ENCODE measurements at places on chromosomes 16 and 17. TPM values are rescaled to one million over a fixed set of nuclear protein-coding genes. Genes with fewer than 3 reads are reported as not detected.

HOXB6 gene
- total RNA-seq, result 0.22 TPM

PRMT7 gene
- 60.4 TPM for total RNA-seq

CD19 gene
- 0.29 TPM for total RNA-seq

CPHXL2 gene
- total RNA-seq, result not detected

TERB1 gene
- total RNA-seq, result not detected

C16orf54 gene
- total RNA-seq, result 25.2 TPM

SHISA9 gene
- 0.05 TPM for total RNA-seq

SULT1A1 gene
- total RNA-seq, result 8.7 TPM

MYO1D gene
- total RNA-seq, result 18.9 TPM

SEZ6L2 gene
- 0.58 TPM for total RNA-seq

UTS2R gene
- not detected for total RNA-seq

SDR42E2 gene
- total RNA-seq, result 0.12 TPM

TEKT1 gene
- total RNA-seq, result not detected

GRCh38 chr17:64964796-64965195 lies 45.5 kb upstream of the LRRC37A3 start:
- peak overlapping the region; percentile 75 for H3K4me3 ChIP-seq
- no peaks in the 10 kb centered on the region for H3K27me3 ChIP-seq
- DNase-seq, result no peak
- H3K36me3 ChIP-seq, result no peaks in the 10 kb centered on the region
- peaks cover 52% of the 10 kb centered on the region for H3K4me1 ChIP-seq

DNA sequence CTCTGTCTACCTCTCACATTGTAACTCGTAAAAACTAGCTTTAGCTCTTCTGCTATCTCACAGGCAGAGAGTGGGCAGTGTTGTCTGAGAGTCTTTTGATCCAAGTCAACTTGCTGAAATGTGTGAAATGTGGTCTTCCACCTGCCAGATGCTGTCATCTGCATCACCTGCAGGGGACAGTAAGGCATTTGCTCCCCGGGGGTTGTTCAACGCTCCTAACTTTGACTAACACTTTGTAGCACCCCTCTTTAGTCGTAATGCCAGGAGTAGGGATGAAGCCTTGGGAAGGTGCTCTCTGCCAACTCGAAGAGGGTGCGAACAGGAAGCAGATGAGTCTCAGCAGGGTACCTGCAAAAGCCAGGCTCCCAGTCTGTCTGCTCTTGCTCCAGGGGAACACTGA lies 36.1 kb downstream of the SNX11 start:
- peaks cover 14% of the 10 kb centered on the region for H3K4me1 ChIP-seq
- H3K27me3 ChIP-seq, result no peaks in the 10 kb centered on the region
- H3K27ac ChIP-seq, result no peak overlapping the region
- H3K4me3 ChIP-seq, result no peak overlapping the region
- no peak for DNase-seq

DNA sequence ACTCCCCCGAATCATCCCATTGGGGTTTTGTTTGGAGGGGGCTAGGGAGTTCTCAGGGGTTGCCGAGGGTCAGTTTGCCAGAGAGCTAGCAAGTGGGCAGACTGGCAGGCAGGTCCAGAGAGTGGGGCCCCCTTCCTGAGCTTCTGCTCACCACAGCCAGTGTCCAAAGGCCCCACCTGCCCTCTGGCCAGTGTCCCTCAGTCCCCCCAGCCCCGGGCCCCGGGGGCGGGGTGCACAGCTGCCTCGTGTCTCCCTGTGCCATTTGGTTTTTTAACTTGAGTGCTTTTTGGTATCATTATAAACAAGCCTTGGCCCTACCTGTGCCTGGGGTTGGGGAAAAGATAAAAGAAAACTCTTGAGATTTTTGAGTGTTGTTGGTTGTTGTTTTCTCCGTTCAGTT lies 91.8 kb downstream of the CCDC182 start:
- H3K27ac ChIP-seq, result no peak overlapping the region
- no peaks in the 10 kb centered on the region for H3K4me1 ChIP-seq
- H3K27me3 ChIP-seq, result no peaks in the 10 kb centered on the region
- no peak for DNase-seq
- peaks cover 3% of the 10 kb centered on the region for H3K36me3 ChIP-seq

- H3K27me3 ChIP-seq, result no peaks in the 10 kb centered on the region
- DNase-seq, result peak; percentile 6
- H3K4me3 ChIP-seq, result no peak overlapping the region
These were observed 105.9 kb downstream of the METRNL start for GRCh38 chr17:83185023-83186002.

- no peak overlapping the region for H3K4me3 ChIP-seq
- no peaks in the 10 kb centered on the region for H3K4me1 ChIP-seq
- DNase-seq, result no peak
- H3K27ac ChIP-seq, result no peak overlapping the region
- H3K36me3 ChIP-seq, result no peaks in the 10 kb centered on the region
These were observed 80.2 kb upstream of the DOC2B start for GRCh38 chr17:261635-262034.

- H3K27ac ChIP-seq, result no peak overlapping the region
- no peaks in the 10 kb centered on the region for H3K4me1 ChIP-seq
- no peak overlapping the region for H3K4me3 ChIP-seq
- no peaks in the 10 kb centered on the region for H3K36me3 ChIP-seq
These were observed 78.2 kb downstream of the KIF2B start for GRCh38 chr17:53900951-53901350.

- H3K4me3 ChIP-seq, result no peak overlapping the region
- DNase-seq, result no peak
- H3K27me3 ChIP-seq, result no peaks in the 10 kb centered on the region
- peaks cover 25% of the 10 kb centered on the region for H3K36me3 ChIP-seq
- H3K27ac ChIP-seq, result no peak overlapping the region
- no peaks in the 10 kb centered on the region for H3K4me1 ChIP-seq
These were observed 17.0 kb downstream of the SLC38A10 start for GRCh38 chr17:81277946-81278693.

DNA sequence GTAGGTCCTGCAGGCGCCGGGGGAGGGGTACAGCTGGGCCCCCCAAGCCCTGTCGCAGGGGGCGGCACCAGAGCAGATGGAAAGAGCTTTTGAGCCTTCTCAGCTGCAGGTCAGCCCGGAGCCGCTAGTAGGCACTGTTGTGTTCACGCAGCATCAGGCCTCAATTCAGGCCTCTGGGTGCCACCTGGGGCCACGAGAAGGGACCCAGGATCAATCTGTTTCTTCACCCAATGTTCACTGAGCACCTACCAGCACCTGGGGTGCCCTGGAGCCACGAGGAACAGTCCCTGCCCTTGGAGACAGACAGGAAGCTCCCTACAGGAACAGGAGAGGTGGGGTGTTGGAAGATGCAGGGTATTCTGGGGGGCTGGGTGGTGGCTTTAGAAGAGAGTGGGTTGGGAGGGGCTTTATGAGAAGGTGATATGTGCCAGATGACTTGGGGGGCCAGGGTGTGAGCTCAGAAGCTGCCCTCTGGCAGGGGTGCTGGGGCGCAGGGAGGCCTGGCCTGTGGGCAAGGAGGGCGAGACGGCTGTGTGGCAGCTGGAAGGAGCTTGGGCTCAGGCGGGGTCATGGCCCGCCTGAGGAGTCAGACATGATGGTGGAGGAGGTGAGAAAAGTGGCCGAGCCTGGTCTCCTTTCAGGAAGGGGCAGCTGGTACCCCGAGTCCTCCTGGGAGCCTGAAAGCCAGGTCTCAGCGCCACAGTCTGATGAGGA lies 121.9 kb upstream of the GSE1 start:
- H3K27me3 ChIP-seq, result peaks cover 1% of the 10 kb centered on the region
- no peak overlapping the region for H3K27ac ChIP-seq
- H3K4me3 ChIP-seq, result no peak overlapping the region
- peak; percentile 59 for DNase-seq
- H3K36me3 ChIP-seq, result no peaks in the 10 kb centered on the region
- H3K4me1 ChIP-seq, result no peaks in the 10 kb centered on the region

DNA sequence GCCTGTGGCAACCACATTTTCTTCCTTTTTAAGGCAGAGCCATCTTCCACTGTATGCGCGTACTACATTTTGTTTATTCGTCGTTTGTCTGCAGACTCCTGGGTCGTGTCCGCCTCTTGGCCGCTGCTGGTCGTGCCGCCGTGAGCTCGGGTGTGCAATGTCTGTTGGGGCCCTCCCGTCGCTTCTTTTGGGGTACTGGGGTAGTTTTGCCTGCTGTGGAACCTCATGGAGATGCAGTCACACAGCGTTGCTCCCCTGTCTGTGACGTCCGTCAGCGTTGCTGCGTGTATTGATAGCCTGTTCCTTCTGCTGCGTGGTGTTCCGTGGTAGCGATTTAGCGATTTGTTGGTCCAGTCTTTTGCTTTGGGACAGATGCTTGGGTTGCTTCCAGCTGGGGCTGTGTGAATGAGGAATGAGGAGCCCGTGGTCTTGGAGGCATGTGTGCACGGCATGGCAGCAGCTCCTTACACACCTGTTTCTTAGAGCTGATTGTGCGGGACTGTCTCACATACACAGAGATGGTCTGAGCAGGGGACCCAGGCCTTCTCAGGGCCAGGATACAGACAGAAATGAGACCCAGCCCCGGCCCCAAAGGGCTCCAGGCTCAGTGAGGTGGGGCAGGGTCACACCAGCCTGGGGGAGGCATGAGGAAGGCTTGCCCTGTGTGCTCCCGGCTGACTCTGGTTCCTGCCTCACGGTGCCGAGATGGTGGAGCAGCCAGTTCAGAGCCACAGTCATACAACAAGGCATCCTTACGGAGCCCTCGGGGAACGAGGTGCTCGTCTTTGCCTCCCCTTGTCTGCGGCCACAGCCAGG lies 78.4 kb upstream of the GSE1 start:
- no peaks in the 10 kb centered on the region for H3K36me3 ChIP-seq
- H3K4me3 ChIP-seq, result peak overlapping the region; percentile 38
- H3K27me3 ChIP-seq, result no peaks in the 10 kb centered on the region
- H3K4me1 ChIP-seq, result no peaks in the 10 kb centered on the region
- no peak overlapping the region for H3K27ac ChIP-seq

GRCh38 chr17:927611-928461 lies 51.7 kb downstream of the NXN start:
- H3K4me3 ChIP-seq, result no peak overlapping the region
- H3K36me3 ChIP-seq, result no peaks in the 10 kb centered on the region
- peaks cover 14% of the 10 kb centered on the region for H3K27me3 ChIP-seq
- no peak overlapping the region for H3K27ac ChIP-seq

DNA sequence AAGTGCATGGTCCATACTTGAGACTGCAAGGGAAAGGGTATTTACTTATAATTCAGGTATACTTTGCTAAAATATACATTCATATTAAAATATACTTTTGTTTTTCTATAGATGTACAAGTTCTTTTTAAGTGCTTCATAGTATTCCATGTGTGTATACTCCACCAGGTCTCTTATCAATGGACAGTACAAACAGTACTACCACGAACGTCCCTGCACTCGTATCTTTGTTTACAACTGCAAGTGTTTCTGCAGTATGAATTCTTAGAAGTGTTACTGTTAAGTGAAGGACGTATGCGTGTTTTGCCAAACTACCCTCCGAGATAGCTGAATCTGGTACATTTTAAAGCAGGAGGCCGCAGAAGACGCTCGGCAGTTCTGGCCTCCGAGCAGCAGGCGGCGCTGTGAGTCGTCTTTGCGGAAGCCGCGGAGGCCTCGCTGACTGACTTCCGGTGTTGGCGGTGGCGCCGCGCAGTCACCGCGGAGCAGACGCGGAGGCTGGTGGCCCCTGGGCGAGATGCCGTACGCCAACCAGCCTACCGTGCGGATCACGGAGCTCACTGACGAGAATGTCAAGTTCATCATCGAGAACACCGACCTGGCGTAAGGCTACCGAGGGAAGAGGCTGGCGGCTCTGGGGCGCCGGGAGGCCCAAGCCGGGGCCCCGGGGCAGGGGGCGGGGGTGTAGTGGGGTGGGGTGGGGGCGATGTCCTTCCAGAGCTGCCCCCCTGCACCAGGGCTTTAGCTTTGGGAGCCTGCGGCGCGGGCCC lies at the start of gene POLR2C:
Gene POLR2C (plus strand): TSS at position 471 of the 769 bp plus-strand sequence. CDS start 46 bp downstream, at position 517.
- peak within 1 kb of the TSS; percentile 98 for H3K27ac ChIP-seq
- peak; percentile 95 for DNase-seq
- H3K4me3 ChIP-seq, result peak within 1 kb of the TSS; percentile 100
- no peaks in the 10 kb centered on the region for H3K27me3 ChIP-seq

- H3K27me3 ChIP-seq, result peaks cover 2% of the 10 kb centered on the region
- H3K36me3 ChIP-seq, result no peaks in the 10 kb centered on the region
- no peak overlapping the region for H3K27ac ChIP-seq
- no peak overlapping the region for H3K4me3 ChIP-seq
These were observed 13.1 kb upstream of the MSI2 start for GRCh38 chr17:57243171-57243622.

- H3K4me3 ChIP-seq, result no peak overlapping the region
- no peaks in the 10 kb centered on the region for H3K27me3 ChIP-seq
- H3K4me1 ChIP-seq, result peaks cover 50% of the 10 kb centered on the region
These were observed 5.0 kb downstream of the MFSD11 start for GRCh38 chr17:76742958-76743357.

DNA sequence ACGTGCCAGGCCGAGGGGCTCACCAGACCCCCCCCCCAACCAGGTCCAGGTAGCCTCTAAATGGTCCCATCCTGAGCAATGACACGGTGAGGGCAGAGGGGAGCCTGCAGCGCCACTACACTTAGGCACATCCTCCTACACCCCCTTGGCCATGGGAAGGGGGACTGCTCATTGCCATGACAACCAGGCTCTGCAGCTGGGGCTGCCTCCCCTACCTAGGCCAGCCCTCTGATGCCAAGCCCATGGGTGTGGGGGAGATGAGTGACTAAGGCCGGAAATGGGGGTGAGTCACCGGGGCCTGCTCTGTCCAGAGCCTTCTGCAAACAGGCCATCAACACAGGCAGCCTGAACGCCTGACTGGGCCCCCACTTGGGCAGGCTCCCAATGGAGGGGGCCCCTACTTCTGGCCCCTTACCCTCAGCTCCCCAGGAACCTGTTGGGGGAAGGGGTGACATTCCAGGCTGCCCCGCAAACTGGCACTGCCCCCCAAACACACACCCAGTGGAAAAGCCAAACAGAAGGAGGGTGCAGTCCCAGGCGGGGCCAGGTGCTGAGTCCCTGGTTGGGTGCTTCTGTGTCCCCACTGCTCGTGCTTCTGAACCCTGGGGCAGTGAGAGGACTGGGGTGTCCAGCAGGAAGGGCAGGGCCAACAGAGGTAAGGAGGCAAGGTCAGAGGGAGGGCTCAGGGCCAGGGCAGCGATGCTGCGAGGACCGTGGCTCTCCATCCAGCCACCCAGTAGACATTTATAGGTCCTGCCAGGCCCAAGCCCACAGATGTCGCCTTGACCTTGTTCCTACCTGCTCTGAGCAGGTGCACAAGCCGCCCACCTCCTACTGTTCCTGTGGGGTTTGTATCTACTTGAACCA lies 8.2 kb downstream of the PLCD3 start:
- H3K4me3 ChIP-seq, result no peak overlapping the region
- peak; percentile 62 for DNase-seq
- no peak overlapping the region for H3K27ac ChIP-seq
- H3K36me3 ChIP-seq, result no peaks in the 10 kb centered on the region

Measured in activated CD4-positive, alpha-beta memory T cell treated with anti-CD3 and anti-CD28 coated beads for 36 hours (primary cell).